ENCODE measurements at places on chromosomes 1 and 21. TPM values are rescaled to one million over a fixed set of nuclear protein-coding genes. Genes with fewer than 3 reads are reported as not detected.

Gene CD34
- total RNA-seq = 23.2 TPM

Gene CCDC185
- total RNA-seq = not detected

Gene MATN1
- 0.12 TPM for total RNA-seq

Gene FCRL2
- 0.09 TPM for total RNA-seq

GRCh38 chr1:37699147-37699546, 6.8 kb downstream of the CDCA8 start:
- no peak for DNase-seq

DNA sequence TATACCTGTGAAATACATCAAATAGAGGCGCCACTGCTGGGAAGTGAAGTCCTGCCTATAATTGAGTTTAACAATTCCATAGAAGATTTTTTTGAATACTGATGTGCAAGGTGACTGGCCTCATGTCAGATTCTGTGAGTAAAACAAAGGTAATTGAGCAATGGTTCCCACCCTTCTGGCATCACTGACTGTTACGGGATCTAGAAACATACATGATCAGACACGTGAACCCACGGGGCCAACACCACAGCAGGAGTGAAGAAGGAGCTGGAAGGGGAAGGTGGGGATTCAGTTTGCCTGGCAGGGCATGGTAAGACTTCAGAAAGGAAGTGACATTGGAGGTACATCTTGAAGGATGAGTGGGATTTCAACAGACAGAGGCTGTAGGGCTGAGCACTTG, 270.2 kb downstream of the DISC1 start:
- DNase-seq = no peak

GRCh38 chr1:10033359-10033845, 644 bp downstream of the UBE4B start:
- DNase-seq = peak; percentile 10

GRCh38 chr1:30927448-30927847, 18.9 kb upstream of the SDC3 start:
- no peak for DNase-seq

- DNase-seq = no peak
Measured at GRCh38 chr1:155996166-155996565, 17.8 kb upstream of the ARHGEF2 start.

- no peak for DNase-seq
Measured at GRCh38 chr1:156025876-156026275, 5.1 kb upstream of the SSR2 start.

- DNase-seq = no peak
Measured at GRCh38 chr1:114025609-114026401, 46.5 kb downstream of the OLFML3 start.

GRCh38 chr1:21638531-21639341, 30.4 kb downstream of the RAP1GAP start:
- DNase-seq = peak; percentile 82

DNA sequence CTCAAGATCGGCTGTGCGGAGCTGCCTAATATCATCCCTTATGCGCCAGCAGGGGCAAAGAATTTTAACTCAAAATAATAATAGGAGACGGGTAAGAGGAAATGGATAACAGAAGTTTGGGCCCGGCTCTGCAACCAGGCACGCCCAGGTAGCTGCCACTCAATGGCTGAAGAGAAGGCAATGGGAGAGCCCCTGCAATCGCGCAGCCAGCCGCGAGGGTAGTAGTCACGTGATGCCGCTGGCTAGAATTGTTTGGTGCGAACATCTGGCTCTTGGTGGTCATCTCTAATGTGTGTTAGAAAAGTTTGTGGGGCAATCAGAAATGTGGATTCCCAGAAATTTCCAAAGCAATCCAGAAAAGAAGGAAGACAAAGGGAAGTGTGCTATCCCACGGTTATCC, 12.3 kb downstream of the BARHL2 start:
- DNase-seq = no peak

- DNase-seq = no peak
Measured at GRCh38 chr1:53657891-53658396, 81.0 kb downstream of the GLIS1 start.

DNA sequence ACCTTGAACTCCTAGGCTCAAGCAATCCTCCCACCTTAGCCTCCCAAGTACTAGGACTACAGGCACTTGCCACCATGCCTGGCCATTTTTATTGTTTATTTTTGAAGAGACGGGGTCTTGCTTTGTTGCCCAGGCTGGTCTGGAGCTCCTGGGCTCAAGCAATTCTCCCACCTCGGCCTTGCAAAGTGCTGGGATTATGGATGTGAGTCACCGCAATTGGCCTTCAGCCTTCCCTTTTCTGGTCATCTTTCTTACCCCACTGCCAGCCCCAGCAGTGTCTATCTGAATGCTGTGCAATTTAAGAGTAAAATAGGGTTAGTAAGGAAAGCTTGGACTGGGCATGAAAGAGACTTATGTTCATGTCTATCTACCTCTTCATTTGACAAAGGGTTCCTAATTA, 6.1 kb upstream of the KLF17 start:
- DNase-seq = no peak

DNA sequence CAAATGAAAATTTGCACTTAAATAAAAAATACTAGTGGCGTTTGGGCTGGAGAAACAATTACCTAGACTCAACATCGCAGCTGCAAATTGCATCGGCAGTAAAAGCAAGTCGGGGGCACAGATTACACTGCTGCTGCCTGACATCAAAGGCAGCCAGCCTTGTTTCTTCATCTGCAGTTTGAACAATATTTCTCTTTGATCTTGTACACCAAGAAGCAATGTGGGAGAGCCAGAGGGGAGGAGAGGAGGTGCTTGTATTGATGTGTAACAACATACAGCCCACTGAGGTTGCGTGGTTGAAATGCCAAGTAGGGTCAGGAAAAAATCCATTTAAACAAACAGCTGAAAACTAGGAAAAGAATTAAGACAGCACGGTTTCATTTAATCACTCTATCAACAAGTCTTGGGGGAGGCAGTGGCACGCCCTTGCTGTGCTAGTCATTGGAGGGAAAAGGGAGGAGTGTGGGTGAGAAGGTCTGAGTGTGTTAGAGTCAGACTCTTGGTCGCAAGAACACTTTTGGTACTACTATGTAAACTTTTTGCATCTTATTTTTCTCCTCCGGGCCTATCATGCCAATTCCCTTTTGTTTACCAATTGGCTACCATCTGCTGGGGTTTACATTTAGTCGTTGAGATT, 456.5 kb downstream of the OMA1 start:
- no peak for DNase-seq

GRCh38 chr1:228898582-228898992, 163.3 kb downstream of the RHOU start:
- no peak for DNase-seq

- no peak for DNase-seq
Measured at GRCh38 chr1:178118524-178118923, 24.6 kb downstream of the RASAL2 start.

DNA sequence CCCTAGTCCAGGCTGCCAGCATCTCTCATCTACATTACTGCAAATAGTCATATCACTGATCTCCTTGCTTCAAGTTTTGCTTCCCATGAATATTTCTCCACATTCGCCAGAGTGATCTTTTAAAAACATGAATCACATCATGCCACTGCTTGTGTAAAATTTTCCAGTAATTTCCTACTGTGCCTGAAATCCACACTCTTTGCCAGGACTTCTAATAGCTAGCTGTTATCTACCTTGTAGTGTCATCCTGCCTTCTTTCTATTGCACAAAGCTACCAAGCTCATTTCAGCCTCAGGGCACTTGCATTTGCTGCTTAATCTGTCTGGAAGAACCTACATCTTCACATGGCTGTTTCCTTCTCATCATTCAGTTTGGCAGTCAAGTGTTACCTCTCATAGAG, 33.9 kb upstream of the ZNF362 start:
- DNase-seq = no peak

Data from mucosa of gallbladder (tissue), 1 donor.